ENCODE measurements at places on chromosomes 3 and 15. TPM values are rescaled to one million over a fixed set of nuclear protein-coding genes. Genes with fewer than 3 reads are reported as not detected.

- DNase-seq, result no peak
Observed at GRCh38 chr3:83226751-83227150, 1465.3 kb upstream of the GBE1 start.

DNA sequence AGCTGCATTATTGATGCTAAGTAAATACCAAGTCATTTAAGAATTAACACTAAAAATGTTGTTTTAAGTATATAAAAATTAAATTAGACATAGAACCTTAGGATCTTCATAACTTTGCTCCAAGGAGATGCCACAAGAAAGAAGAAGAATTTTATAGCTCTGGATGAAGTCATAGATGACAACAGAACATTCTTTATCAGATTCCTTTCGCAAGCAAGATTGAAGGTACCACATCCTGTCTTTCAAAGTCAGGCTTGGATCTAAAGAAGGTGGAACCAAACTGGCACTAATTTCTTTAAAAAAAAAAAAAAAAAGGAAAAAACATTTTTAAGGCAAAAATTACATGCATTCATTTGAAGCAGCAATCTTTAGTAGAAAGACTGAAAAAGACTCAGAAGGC lies 62.5 kb downstream of the POLQ start:
- no peak for DNase-seq

- no peak for DNase-seq
Observed at GRCh38 chr3:179146911-179147513, 1.1 kb upstream of the PIK3CA start.

- no peak for DNase-seq
Observed at GRCh38 chr15:25882466-25882865, 19.3 kb upstream of the ATP10A start.

- no peak for DNase-seq
Observed at GRCh38 chr3:154469585-154469984, 39.6 kb upstream of the GPR149 start.

DNA sequence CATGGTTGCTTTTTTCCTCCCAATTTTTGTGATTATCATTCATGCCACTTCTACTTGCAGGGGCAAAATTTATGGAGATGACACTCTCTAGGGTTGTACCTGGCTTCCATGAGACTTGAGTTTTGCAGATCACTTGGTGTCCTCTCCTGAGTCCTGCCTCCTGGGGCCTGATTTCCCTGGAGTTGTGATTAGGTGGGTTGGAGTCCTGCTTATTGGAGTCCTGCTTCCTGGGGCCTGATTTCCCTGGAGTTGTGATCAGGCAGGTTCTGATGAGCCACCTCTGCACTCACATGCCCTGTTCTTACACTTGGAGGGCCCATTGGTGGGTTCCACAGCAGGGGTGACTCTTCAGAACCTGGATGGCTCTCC lies 102.0 kb downstream of the PDCD6IP start:
- DNase-seq, result no peak

- no peak for DNase-seq
Observed at GRCh38 chr15:36753173-36753572, 173.7 kb downstream of the CDIN1 start.

- DNase-seq, result no peak
Observed at GRCh38 chr3:25350725-25351114, 77.3 kb upstream of the RARB start.

The IL12A gene
- 0.47 TPM for total RNA-seq

The SLC25A36 gene
- total RNA-seq, result 228 TPM

The RPUSD2 gene
- total RNA-seq, result 14.2 TPM

The MED12L gene
- total RNA-seq, result 6.1 TPM

The PYGO1 gene
- total RNA-seq, result 44.0 TPM

The TMEM39A gene
- total RNA-seq, result 11.2 TPM

The CEP19 gene
- 8.0 TPM for total RNA-seq
